ENCODE measurements at places on chromosomes 1 and 21.

GRCh38 chr1:20997602-20998224, 179.0 kb downstream of the EIF4G3 start:
- DNase-seq: no peak

GRCh38 chr1:184299406-184299790, 87.4 kb upstream of the C1orf21 start:
- no peak for DNase-seq

- no peak for DNase-seq
Measured at GRCh38 chr1:75543705-75544104, 67.2 kb downstream of the SLC44A5 start.

- no peak for DNase-seq
Measured at GRCh38 chr1:230175163-230175747, 108.2 kb downstream of the GALNT2 start.

GRCh38 chr1:219446288-219446687, 166.6 kb downstream of the ZC3H11B start:
- no peak for DNase-seq

GRCh38 chr1:172398193-172398592, 22.3 kb upstream of the C1orf105 start:
- DNase-seq: no peak

GRCh38 chr1:88298506-88298905, 385.6 kb upstream of the PKN2 start:
- no peak for DNase-seq

DNA sequence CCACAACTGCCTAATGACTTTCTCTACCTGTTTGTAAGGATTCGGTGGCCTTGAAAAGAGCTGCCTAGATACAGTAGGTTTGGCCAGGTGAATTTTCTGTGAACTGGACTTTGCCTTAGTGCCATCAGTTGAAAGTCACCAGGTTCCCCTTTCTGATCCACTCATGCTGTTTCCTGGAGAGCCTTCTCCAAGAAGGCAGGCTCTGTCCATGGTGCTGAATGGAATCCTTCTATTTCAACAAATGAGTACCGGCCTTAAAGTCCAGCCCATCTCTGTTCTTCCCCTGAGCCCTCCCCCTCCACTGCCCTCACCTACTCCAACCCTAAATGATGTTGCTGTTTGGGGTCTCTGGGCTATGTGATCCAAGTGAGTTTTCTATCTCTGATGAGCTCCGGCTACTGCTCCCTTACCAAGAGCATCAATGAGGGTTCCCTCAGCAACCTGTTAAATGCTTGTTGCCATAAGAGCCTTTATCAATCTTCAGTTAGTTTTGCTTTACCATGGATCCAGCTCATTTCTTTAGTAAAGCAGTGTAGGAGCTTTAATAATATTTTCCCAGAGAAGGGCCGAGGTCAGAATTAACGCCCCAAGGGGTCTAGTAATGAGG, 500.4 kb downstream of the PTPRU start:
- DNase-seq: no peak
